Stimulated activated CD4-positive, alpha-beta T cell treated with anti-CD3 and anti-CD28 coated beads, TNF-alpha, amount 100 ng/mL, for 4 hours (primary cell): ENCODE measurements at places on chromosomes 12 and 14.

- no peak for DNase-seq
Observed at GRCh38 chr14:94122438-94122837, 7.0 kb downstream of the IFI27L2 start.

- DNase-seq = no peak
Observed at GRCh38 chr14:78605025-78605762, 435.0 kb downstream of the NRXN3 start.

DNA sequence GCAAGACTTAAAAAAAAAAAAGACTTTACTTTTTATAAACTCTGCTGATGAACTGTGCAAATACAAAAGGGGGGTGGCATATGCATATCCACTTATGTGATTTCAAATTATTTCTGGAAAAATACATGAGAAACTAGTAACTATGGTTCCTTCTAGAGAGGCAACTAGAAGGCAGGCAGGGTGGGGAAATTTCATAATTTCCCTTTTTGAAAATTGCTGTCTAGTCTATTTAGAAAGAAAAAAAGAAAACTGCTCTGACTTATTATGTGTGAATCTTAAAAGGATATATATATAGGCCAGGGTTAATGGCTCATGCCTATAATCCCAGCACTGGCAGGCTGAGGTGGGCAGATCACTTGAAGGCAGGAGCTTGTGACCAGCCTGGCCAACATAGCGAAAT lies 42.3 kb downstream of the ANAPC7 start:
- DNase-seq = no peak

GRCh38 chr14:79246173-79246572 lies 965.1 kb downstream of the DIO2 start:
- no peak for DNase-seq

DNA sequence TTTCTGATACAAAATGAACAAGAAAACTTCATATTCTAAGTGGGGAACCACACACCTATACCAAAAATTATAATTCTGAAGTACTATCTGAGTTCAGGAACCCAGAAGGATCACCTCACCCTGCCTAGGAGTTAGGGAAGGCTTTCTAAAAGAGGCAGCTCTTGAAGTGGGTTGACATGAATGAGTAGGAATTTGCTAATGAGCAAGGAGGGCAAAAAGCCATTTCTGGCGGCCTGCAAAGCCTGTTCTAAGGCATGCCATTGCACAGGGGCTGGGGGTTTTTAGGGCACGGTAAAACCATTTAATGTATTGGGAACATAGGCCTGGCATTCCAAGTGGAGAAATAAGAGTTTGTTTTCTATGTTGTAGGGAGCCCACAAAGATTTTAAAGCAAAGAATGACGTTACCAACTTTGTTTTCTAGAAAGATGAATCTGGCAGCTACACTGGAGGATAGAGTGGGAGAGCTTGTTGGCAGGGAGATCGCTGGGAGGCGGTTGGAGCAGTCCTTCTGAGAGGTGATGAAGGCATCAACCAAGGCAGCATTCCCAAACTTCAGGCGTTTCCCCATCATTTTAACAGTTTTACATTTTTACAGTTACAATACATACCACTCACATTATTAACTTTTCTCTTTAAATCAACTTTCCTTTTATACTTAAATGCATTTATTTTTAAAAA lies 14.1 kb downstream of the IFT43 start:
- DNase-seq = no peak

- DNase-seq = no peak
Observed at GRCh38 chr14:99554184-99554583, 49.8 kb downstream of the CCDC85C start.

DNA sequence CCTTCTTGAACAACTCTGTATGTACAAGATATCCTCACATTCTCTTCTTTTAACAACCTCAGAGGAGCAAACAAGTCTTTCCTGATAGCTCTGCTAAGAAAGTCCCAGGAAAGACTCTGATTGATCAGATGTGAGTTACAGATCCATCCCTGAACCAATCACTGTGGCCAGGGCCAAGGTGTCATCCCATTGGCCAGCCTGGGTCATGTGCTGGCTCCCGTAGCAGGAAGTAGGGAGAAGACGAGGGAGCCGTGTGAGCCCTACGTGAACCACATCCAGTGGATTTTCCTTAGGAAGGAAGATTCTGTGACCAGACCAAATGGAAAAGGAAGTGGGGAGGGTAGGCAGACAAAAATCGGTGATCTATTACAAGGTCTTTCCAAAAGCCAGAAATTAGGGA lies 5.6 kb downstream of the P2RX7 start:
- no peak for DNase-seq

- DNase-seq = no peak
Observed at GRCh38 chr12:41019461-41019860, 168.7 kb upstream of the PDZRN4 start.

DNA sequence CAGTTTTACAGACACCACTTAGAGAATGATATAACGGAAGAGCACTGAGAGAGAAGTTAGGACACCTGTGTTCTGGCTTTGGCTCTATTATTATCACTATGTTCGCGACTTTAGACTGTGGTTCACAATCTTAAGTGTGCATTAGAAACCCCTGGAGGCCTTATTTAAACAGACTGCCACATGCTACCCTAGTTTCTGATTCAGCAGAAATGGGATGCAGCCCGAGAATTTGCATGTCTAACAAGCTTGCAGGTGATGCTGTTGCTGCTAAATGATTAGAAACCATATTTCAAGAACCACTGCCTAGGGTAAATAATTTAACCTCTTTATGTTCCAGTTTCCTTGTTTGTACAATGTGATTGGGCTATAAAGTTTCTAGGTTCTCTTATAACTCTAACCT lies 3.6 kb upstream of the RAD51AP1 start:
- no peak for DNase-seq

- no peak for DNase-seq
Observed at GRCh38 chr12:110349096-110349495, 54.4 kb downstream of the ANAPC7 start.

- no peak for DNase-seq
Observed at GRCh38 chr12:108187831-108188230, 58.7 kb downstream of the WSCD2 start.

GRCh38 chr12:8629486-8630033 lies 16.9 kb upstream of the AICDA start:
- DNase-seq = no peak

DNA sequence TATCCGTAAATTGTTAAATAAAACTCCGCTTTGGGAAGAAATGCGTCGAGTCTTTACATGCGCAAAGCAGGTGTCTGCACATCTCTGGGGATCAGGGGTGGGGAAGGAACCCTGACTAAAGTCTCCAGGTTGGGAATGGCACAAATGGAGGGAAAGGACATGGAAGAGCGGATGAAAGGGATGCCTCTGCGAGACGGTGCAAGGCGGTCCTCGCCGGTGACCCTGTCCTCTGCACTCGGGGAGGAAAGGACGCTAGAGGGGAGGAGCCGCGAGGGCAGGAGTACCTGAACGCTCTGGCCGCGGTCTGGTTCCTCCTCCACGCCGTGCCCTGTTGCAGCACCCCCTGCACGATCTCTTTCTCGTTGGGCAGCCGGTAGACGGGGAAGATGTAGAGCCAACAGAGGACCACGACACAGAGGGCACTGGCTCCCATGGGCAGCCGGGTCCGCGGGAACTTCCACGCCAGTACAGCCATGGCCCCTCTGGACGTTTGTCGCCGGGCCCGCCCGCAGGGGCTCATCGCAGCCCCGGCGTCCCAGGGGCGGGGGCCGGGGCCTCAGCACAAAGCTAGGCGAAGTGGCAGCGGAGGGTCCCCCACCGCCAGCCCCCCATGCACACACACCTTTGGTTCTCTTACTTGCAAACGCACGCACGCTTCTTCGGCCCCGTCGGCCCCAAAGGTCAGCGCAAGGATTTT lies 646 bp downstream of the ST8SIA1 start:
- DNase-seq = no peak

DNA sequence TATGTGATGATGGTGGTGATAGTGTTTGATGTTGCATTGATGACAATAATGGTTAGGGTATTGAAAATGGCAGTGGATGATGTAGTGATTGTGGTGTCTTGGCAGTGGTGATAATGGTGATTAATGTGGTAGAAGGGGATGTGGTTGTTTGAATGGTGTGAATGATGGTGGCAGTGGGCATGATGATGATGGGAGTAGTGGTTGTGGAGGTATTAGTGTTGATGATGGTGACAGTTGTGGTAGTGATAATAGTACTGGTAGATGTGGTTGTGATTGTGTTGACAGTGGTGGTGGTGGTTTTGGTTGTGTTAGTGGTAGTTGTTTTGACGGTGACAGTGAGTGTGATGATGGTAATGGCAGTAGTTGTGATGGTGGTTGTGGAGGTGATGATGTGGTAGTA lies 1049.0 kb downstream of the VRK1 start:
- DNase-seq = no peak

- no peak for DNase-seq
Observed at GRCh38 chr12:119576118-119576810, 17.3 kb upstream of the TMEM233 start.

GRCh38 chr12:3442397-3442796 lies 48.6 kb upstream of the PRMT8 start:
- DNase-seq = no peak
